ENCODE measurements at places on chromosomes 3 and 15.

DNA sequence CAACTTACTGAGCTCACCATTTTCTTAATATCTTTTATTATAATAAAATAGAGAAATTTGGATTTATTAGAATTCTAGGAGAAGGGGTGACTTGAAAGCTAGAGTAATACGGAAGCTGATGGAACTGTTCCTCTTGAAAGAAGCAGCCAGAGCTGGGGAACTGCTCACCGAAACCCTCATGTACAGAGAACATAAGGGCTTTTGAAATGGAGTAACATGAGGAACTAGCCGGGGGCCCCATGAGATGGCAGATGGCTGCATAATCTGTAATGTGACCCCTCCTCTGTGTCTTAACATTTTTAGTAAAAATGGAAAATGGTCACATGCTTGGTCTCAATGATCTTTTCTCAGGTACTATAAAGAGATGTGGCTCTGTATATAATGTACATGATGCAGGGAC lies 15.7 kb upstream of the DYNC1LI1 start:
- no peak for DNase-seq

DNA sequence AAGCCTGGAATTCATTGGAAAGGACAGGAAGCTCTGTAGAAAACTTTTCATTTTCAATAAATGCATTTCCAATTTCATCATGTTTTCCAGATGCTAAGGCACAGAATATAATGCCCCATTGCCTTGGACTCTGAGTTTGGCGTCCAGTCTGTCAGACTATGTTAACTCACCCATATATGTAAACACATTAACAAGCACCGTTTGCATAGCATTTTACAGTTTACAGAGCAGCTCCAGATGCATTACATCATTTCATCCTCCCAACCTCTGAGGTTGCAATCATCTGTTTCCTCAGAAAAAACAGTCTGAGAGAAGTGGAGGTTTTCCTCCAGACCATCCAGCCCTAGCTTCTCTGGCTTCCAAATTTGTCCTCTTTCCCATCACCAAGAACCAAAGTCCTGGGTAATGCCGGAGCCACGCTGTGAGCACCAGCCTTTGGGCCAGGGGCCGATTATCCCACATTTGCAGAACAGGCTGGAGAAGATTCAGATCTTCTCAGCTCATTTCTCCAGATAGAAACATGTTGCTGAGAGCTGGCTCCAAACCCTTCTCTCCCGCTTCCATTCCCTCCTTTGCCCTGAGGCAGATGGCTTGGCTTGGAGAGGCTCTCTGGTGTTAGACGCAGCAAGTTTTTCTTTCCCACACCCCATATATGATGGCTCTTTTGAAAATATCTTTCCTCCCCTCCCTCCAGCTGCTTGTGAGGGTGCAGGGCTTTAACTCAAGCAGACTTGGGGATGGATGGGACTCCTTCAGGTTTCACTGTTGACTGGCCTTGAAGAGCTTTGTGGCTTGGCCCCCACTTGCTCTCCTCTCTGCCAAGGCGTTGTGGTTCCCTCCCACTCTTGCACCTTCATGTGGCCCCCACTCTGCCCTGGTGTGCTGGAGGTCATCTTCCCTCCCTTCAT lies 26.0 kb downstream of the CYP19A1 start:
- DNase-seq: no peak

DNA sequence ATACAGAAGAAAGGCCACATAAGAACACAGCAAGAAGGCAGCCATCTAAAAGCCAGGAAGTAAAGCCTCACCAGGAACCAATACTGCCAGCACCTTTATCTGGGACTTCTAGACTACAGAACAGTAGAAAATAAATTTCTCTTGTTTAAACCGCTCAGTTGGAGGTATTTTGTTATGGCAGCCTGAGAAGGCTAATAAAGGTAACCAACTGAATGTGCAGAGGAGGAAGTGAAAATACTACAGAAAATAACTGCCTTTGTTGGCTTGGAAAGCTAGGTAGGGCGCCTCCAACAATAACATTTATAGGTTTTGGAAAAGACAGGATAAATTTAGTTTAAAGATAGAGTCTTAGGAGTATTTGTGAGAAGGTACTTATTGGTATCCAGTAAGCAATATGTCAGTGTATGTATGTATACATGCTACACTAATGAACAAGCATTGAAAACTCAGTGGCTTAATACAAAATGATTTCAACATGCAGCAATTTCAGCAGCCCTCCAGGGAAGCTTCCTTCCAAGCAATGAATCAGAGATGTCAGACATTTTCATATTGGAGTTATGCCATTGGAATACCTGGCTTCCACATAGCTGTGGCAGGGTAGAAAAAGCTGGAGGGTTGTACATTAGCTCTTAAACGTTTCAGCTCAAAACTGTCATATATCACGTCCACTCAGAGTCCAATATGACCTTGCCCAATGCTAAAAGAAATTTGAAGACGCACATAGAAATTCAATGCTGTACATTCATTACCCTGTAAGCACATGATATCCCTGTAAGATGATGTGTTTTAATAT lies 48.9 kb downstream of the ZBBX start:
- DNase-seq: no peak

DNA sequence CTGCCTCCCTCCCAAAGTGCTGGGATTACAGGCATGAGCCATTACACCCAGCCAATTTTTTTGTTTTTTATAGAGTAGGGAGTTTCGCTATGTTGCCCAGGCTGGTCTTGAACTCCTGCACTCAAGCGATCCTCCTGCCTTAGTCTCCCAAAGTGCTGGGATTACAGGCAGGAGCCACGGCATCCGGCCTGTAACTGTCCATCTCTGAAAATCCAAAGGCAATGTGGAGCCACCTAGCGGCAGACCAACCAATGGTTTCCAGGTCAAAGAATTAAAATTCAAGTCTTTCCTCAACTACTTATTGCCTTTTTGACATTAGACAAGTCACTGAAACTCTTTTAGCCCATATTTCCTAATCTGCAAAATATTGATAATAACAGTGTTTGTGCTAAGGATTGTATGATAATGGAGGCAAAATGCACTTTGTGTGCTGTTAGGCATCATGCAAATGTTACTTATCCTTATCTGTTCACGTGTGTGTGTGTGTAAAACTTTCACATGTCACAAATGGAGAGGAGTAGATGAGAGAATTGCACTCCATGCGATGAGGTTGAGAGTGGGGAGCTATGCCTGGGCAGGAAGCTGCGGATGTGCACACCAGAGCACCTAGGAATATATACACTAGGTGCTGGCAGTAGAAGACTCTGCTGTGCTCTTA lies 48.7 kb downstream of the COL8A1 start:
- no peak for DNase-seq

DNA sequence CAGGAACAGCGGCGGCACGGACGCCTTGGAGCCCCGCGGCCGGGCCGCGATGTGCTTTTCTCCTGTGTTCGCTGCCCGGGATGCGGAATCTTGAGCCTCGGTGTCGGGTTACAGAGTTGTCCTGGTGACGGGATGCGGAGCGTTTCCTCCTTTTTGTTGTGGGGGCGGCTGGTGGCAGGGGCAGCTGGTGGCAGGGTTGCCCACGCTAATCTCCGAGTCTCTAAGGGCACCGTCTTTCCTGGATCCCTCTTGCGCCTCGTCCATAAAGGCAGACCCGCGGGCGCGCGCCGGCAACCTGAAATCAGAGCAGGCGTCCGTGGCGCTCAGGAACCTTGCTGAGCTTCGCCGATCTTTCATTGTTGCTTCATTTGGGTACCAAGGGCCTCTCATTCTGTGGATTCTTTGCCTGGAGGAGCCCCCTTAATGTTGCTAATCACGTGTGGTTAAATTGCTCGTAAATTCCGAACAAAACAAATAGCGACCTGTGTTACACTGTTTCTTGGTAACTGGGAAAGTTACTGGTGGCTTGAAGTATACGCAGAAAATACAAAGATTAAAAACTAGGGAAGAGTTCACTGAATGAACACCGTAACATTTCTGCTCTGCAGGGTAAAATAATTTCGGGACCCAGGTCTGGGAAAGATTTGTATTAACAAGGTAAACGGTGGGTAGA lies 844 bp upstream of the PFN2 start:
- DNase-seq: peak; percentile 9

DNA sequence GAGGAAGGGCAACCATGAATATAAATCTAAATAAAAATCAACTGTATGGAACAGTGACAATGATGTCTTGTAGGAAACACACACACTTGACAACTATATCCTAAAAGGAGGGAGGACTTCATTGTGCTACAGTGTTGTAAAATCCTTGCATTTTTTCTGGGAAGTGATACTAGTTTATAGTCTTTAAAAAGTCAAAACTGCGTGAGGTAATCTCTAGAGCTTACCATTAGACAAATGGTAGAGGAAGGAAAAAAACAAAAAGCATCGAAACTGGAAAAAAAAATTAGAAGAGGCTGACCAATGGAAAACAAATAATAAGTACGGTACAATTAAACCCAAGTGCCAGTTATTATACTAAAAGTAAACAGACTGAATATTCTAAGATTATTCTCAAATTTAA lies 38.7 kb downstream of the CHSY1 start:
- DNase-seq: no peak
